ENCODE measurements at places on chromosomes 13 and 19.

DNA sequence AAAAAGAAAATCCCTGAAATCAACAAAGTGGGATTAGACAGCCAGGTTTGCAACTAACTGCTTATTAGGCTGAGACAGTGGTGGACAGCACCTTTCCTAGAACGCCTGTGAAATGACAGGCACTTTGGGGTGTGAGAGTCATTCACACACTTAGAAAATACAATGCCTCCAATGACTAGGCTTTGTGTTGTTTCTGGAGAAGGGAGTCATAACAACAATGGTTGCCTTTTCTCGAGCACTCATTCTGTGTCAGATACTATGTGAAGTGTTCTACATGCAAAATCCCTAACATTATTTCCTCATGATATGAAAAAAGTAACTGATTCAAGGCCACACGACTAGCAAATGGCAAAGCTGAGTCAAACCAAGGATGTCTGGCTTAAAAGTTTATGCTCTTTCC lies 41.2 kb downstream of the SACS start:
- DNase-seq: no peak

DNA sequence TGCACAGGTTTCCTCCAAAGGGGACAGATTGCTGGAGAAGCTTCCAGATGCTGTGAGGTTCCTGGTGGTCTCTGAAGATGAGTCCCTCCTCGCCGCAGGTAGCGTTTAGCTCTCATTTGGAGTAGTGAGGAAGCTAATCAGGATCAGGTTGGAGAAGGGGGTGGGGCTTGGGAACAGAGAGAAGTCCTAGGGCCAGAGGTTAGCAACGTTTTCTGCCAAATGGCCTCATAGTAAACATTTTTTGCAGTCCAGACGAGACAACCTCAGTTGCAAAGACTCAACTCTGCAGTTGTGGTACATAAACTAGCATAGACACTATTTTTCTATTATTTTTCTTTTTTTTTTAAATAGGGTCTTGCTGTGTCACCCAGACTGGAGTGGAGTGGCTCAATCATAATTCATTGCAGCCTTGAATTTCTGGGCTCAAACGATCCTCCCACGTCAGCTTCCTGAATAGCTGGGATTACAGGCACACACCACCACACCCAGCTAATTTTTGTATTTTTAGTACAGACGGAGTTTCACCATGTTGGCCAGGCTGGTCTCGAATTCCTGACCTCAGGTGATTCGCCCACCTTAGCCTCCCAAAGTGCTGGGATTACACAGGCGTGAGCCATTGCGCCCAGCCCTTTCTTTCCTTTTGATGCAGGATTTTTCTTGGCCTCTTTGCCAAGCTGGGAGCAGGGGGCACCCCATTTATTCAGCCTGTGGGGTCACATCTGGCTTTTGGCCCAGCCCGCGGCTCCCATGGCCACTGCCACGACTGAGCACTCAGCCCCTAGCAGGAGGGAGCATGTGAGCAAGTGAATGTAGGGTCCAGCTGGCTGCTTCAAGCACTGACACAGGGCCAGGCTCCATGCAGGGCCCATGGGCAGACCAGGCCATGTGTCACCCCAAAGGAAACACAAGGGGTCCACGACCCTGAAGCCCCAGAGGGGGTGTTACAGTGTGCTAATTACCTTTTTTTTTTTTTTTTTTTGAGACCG lies 34.4 kb upstream of the SIN3B start:
- DNase-seq: no peak

DNA sequence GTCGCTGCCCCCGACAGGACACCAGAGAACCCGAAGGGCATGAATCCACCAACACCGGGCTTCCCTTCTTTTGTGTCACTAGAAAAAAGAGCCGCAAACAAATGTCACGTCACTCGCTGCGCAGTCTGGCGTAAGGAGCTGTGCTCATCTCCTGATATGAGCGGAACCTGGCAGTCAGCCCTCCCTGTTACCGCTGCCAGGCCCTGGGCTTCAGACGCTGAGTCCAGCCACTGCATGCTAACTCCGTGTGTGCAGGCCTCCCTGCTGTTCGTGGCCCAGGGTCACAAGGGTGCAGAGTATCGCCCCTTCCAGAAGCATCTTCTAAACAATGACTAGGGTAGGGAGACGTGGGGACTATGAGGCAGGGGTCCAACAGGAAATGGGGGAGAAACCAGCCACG lies 71.3 kb downstream of the SLC7A1 start:
- no peak for DNase-seq

DNA sequence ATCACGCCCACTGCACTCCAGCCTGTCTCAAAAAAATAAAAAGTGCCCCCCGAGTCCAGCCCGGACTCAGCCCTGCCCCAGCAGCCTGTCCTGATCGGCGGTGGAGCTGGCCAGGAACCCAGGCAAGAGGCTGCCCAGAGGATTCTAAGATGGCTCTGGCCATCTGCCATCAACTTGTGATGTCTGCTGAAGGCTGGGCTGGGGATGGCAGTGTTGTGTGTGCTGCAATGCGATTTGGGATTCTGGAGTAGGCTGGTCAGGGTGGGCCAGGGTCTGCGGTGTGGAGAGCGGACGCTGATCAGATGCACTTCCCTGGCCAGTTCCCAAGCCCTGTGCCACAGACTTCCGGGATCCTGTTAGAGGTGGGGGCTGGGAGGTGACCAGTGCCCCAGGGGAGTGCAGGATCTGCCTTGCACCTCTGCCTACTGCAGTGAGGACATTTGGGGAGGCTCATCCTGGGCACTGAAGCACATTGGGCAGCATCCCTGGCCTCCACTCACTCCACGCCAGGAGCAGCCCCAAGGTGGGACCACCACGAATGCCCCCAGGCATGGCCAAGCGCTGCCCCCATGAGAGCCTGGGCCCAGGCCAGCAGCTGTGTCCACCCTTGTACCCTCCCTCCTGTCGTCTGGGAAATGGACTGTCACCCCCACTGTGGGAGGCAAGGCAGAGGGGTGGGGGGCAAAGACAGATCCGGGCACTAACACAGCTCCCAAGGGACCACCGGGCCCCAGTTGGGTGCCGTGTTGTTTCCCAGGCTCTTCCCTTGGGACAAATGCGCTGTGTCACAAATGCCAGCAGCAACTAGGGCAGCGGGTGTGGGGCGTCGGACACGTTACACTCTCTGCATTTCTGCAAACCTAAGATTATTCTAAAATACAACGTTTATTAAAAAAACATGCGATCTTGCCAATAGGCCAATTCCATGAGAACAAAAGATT lies 3.4 kb upstream of the TBXA2R start:
- DNase-seq: no peak

DNA sequence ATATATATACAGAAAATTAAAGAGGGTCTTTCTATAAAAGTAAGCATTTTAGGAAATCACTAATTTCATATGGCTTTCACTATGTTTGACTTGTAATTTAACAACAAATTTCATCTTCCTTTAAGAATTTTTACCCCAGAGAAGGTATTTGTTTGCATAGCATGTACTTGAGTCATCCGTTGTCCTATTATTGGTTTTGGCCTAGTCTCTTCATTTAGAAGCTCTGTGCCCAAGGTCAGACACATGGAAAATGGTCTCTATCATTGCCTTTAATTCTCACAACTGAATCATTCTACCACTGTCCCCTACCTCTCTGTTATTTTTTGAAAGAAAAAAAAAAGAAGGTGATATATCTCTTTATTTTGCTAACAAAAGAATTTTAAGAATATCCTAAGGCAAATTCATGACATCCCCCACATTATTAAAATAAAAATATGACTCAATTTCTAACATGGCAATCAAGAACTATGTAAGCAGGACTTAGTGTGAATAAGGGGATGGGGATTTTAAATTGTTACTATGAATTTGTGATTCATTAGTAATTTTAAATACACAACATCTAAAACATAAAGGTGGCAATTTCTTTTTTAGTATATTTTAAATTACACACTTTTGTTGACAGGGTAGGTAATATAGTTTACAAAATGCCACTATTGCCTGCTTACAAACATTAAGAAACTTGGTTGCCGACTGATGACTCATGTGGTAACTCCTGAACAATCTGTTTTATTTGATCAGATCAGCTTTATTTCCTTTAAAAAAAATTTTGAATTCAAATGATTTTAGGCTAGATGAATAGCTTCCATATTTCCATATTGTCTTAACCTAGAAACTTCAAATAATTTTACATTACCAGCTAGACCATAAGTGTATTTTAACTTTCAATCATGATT lies 13.9 kb downstream of the SLITRK5 start:
- DNase-seq: no peak

DNA sequence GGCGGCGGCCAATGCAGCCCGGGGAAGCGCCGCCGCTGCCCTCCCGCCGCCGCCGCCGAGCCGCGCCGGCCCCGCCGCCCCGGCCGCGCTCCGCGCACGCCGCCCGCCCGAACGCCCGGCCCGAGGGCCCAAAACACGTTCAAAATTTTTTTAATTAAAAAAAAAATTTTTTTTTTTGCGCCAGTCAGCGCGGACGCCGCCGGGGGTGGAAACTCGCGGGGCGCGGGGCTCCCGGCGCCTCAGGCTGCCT lies 468 bp downstream of the HMGB1 start:
- no peak for DNase-seq

DNA sequence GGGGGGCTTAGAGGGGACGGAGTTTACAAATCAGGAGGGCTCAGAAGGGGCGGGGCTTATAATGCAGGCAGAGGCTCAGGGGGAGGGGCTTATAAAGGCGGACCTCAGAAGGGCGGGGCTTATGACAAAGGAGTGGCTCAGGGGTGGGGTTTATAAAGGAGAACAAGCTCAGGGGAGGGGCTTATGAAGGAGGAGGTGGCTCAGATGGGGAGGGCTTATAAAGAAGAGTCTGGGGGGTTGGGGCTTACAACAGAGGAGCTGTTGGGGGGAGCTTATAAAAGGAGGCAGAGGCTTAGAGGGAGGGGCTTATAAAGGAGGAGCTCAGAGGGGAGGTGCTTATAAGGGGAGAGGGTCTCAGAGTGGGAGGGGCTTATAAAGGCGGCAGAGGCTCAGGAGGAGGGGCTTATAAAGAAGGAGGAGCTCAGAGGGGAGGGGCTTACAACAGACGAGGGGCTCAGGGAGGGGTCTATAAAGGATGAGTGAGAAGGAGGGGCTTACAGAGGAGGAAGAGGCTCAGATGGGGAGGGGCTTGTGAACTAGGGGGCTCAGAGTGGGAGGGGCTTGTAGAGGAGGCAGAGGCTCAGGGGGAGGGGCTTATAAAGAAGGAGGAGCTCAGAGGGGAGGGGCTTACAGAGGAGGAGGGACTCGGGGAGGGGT lies 1.0 kb downstream of the SMIM24 start:
- DNase-seq: no peak

- DNase-seq: no peak
Measured at GRCh38 chr13:24063281-24063877, 97.1 kb upstream of the SPATA13 start.

DNA sequence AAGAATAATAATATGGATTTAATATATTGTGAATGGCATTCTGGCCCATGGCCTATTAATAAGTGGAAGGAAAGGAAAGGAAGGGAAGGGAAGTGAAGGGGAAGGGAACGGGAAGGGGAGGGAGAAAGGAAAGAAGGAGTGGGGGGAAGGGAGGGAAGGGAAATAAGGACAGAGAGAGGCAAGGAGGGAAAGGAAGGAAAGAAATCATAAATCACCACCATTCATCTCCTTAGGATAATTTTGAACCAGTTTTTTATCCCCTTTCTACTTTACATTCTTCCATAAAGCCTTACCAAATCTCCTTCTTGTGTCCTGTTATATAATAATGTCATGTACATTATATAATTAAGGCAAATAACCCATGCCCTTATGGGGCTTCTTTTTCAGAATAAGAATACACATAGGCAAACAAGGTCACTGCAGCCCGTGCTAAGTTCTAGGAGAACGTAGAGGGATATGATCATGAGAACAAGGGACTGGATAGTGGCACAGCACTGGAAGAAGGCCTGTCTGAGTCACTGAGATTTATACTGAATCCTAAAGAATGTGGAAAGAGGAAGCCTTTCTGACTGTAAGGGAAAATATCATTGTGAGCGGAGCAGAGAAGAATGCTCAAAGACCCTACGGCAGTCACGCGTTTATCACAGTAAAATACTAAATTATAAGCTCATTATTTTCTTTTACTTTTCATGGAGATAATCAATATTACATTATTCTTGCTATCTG lies 444.5 kb upstream of the GPC6 start:
- no peak for DNase-seq

GRCh38 chr13:41597348-41598041 lies 140.1 kb downstream of the RGCC start:
- DNase-seq: no peak

DNA sequence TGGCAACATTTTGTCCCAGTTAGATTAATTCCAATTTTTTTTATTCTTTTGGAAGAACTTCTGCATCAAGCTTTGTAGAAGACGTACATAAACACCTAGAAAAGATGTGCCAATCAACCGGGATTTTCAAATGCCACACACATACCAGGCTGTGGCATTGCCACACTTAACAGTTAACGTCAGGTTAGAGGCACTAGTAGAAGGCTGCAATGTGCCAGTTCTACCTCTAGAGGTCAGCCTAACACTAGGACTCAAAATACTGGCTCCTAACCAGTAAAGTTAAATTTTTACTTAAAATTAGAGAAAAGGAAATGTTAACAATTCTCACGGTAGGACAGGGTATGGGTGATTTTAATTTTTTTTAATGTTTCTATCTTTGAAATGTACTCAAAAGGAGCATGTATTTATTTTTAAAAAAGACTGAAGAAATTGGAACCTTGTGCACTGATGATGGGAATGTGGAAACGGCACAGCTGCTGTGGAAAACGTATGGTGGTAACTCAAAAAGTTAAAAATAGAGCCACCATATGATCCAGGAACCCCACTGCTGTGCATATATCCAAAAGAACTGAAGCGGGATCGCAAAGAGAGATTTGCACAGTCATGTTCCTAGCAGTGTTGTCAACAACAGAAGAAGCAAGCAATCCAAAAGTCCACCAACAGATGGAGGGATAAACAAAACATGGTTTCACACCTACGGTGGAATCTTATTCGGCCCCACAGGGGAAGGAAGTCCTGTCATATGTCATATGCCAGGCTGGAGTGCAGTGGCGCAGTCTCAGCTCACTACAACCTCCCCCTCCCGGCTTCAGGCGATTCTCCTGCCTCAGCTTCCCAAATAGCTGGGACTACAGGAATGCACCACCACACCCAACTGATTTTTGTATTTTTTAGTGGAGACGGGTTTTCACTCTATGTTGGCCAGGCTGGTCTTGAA lies 30.3 kb downstream of the CRYL1 start:
- peak; percentile 19 for DNase-seq

GRCh38 chr19:17575871-17576757 lies 20.7 kb downstream of the COLGALT1 start:
- no peak for DNase-seq

- DNase-seq: no peak
Measured at GRCh38 chr13:23754506-23754905, 134.7 kb downstream of the MIPEP start.

DNA sequence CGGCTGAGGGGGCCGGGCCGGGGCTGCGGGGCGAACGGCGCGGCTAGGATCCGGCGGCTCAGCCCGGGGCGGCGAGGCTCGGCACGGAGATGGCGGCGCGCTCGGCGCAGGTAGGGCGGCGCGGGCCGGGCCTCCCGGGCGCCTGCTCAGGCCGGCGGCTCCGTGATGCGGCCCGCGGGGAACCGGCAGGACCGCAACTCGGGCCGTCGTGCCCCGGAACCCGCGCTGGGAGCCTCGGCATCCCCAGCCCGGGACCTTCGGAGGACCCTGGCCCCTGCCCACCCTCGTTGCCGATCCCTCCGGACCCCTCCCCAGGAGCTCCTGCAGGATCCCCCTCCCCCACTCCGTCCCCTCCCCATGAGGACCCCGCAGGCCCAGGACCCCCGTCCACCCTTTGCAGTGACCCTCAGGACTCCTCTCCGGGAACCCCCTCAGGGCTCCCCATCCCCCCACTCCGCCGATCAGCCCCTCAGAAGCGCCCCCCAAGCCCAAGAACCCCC lies 304 bp downstream of the EVI5L start:
- no peak for DNase-seq

- no peak for DNase-seq
Measured at GRCh38 chr19:32830231-32831014, 39.1 kb downstream of the SLC7A9 start.

All from NCI-H774 (cell line).